Myometrial cell (primary cell): ENCODE measurements at places on chromosomes 16 and 17. TPM values are rescaled to one million over a fixed set of nuclear protein-coding genes. Genes with fewer than 3 reads are reported as not detected.

E4F1 gene
- total RNA-seq: 24.5 and 26.2 TPM in 2 replicates

RNF167 gene
- total RNA-seq: 64.3 and 64.5 TPM in 2 replicates

CCL16 gene
- not detected in 2 replicates for total RNA-seq

KCNG4 gene
- total RNA-seq: not detected in 2 replicates

HBA2 gene
- total RNA-seq: not detected in 2 replicates

KRTAP17-1 gene
- total RNA-seq: not detected in 2 replicates

TBC1D26 gene
- not detected in 2 replicates for total RNA-seq

ALOX12B gene
- not detected in 2 replicates for total RNA-seq

MT1G gene
- total RNA-seq: 57.4 and 95.7 TPM in 2 replicates

MARVELD3 gene
- total RNA-seq: not detected in 2 replicates

CD300H gene
- total RNA-seq: not detected in 2 replicates

SLC16A11 gene
- not detected in 2 replicates for total RNA-seq

PRR35 gene
- not detected in 2 replicates for total RNA-seq

PAM16 gene
- 29.1 and 32.4 TPM in 2 replicates for total RNA-seq

YBX2 gene
- not detected in 2 replicates for total RNA-seq

NPIPB5 gene
- 7.2 and 8.9 TPM in 2 replicates for total RNA-seq

CLDN9 gene
- total RNA-seq: not detected in 2 replicates

YPEL2 gene
- 2.9 and 3.4 TPM in 2 replicates for total RNA-seq

TLCD2 gene
- total RNA-seq: 2.6 and 2.8 TPM in 2 replicates

TP53TG3B gene
- not detected in 2 replicates for total RNA-seq

TEKT1 gene
- not detected in 2 replicates for total RNA-seq

PRSS53 gene
- total RNA-seq: under 0.01 and 1.4 TPM in 2 replicates

CEP295NL gene
- 0.89 TPM in 1 of 2 replicates, not detected in the other for total RNA-seq

CORO7 gene
- 13.3 and 14.1 TPM in 2 replicates for total RNA-seq

INPP5K gene
- total RNA-seq: 25.5 and 28.5 TPM in 2 replicates

C1QTNF1 gene
- 20.7 and 28.3 TPM in 2 replicates for total RNA-seq

CCL3 gene
- not detected in 2 replicates for total RNA-seq

CDH15 gene
- total RNA-seq: not detected in 2 replicates

DNAH9 gene
- not detected in 2 replicates for total RNA-seq
